PC-9 (cell line): ENCODE measurements at places on chromosomes 3 and 15. TPM values are rescaled to one million over a fixed set of nuclear protein-coding genes. Genes with fewer than 3 reads are reported as not detected.

- no peak for DNase-seq
- H3K4me3 ChIP-seq = no peak overlapping the region
- peaks cover 6% of the 10 kb centered on the region; the same call in 1 of the 2 replicates for H3K4me1 ChIP-seq
- H3K36me3 ChIP-seq = no peaks in the 10 kb centered on the region
- no peak overlapping the region for H3K27ac ChIP-seq
These were observed 82.4 kb upstream of the STT3B start for GRCh38 chr3:31450345-31450744.

Gene CTXN2
- not detected in 2 replicates for total RNA-seq

Gene BNC1
- 0.70 and 0.83 TPM in 2 replicates for total RNA-seq

Gene LARP6
- 31.2 and 33.4 TPM in 2 replicates for total RNA-seq
